ENCODE measurements at places on chromosomes 4 and X. TPM values are rescaled to one million over a fixed set of nuclear protein-coding genes. Genes with fewer than 3 reads are reported as not detected.

SERPINA7 gene
- total RNA-seq, result not detected

GRCh38 chrX:123274796-123275195 lies 90.7 kb downstream of the GRIA3 start:
- DNase-seq, result no peak

GRCh38 chr4:118361192-118361591 lies 8.4 kb upstream of the PRSS12 start:
- no peak for DNase-seq

CCDC160 gene
- not detected for total RNA-seq

DNA sequence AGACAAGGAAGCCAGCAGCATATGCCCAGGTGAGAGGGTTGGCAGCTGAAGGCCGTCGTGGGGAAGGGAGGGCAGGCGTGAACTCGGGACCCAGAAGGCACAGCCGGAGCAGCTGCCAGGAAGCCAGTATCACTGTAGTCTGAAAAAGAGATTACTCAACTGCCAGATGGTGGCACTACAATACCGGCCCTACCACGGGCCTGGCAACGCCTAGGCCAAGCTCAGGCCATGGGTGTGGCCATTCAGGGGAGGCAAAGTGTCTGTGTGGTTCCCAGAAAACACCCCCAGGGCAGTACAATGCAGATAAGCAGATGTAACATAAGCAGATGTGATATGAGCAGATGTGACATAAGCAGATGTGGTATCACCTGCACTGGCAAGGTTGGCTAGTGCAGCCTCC lies 236.0 kb downstream of the AFAP1 start:
- DNase-seq, result no peak
